Smooth muscle cell of trachea (primary cell): ENCODE measurements at places on chromosomes 1 and 21. TPM values are rescaled to one million over a fixed set of nuclear protein-coding genes. Genes with fewer than 3 reads are reported as not detected.

The SMCP gene
- not detected in 2 replicates for total RNA-seq

The VASH2 gene
- 0.99 and 1.0 TPM in 2 replicates for total RNA-seq

The CCT3 gene
- total RNA-seq: 486 and 506 TPM in 2 replicates

The CELA2B gene
- total RNA-seq: not detected in 2 replicates

The GREM2 gene
- 5.5 and 7.7 TPM in 2 replicates for total RNA-seq

The COL6A1 gene
- total RNA-seq: 1,502 and 2,913 TPM in 2 replicates

The HFM1 gene
- total RNA-seq: 0.17 and 0.73 TPM in 2 replicates

The OR2W3 gene
- total RNA-seq: not detected in 2 replicates

The EDEM3 gene
- 54.7 and 58.6 TPM in 2 replicates for total RNA-seq

The NUAK2 gene
- total RNA-seq: 0.87 and 2.8 TPM in 2 replicates

The FCRL5 gene
- not detected in 2 replicates for total RNA-seq

The UMODL1 gene
- not detected in 2 replicates for total RNA-seq

The CLCA4 gene
- not detected in 2 replicates for total RNA-seq
